ENCODE measurements at places on chromosomes 6 and 20.

DNA sequence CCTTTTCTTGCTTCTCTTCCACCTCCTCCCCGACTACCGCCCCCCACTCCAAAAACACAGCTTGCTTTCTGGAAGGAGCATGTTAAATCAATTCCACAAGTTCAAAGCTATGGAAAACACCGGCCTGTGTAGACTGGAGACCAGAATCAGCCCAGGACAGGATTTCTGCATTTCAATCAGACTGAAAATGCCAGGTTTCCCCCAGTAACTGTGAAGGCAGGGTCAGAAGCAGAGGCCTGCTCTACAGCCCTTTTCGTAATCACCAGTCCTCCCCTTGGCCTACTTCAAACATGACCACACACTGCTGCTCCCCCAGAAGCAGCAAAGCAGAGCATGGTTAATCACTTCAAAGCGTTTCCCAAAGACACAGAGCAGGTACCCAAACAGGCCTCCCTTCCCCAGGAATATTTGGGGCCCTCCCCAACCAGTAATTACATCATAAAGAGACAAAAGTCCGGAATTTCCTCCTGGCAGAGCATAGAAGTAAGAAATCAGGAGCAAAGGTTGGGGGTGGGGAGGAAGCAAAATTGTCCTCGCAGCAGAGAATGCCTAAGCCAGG is 38.4 kb downstream of the ZMYND8 start:
- DNase-seq, result peak; percentile 78

DNA sequence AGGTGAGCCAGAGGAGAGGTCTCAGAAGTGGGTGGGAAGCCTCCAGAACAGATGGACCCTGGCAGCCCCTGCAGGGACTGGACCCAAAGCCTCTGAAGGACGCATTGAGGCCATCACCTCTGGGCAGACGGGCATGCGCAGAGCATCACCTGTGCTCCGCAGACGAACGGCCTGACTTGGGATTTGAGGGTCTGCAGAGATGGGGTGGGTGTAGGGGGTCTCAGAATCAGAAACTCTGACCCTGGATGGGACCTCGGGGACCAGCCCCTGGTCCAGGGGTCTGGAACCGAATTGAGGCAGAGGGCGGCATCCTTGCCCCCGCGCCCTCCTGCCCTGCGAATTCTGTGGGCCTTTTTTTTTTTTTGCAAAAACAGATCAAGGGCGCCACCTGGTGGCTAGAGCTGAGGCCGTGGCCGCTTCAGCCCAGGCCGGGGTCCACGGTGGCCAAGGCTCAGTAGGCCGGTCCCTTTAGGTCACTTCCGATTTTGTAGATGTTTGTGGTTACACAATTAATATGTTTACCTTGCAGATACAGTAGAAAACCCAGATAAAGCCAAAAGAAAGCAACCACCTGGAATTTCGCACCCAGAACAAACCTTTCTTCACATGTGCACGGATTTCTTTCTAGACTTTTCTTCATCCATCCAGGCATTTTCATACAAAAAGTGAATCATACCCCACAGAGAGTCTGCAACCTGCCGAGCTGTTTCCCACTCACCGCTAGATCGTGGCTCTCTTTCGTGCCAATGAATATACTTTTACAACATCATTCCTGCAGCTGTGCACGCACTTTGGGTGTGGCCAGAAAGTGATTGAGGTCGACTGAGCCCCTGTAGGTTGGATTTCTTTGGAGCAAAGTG is 25.9 kb downstream of the ZBP1 start:
- DNase-seq, result no peak

DNA sequence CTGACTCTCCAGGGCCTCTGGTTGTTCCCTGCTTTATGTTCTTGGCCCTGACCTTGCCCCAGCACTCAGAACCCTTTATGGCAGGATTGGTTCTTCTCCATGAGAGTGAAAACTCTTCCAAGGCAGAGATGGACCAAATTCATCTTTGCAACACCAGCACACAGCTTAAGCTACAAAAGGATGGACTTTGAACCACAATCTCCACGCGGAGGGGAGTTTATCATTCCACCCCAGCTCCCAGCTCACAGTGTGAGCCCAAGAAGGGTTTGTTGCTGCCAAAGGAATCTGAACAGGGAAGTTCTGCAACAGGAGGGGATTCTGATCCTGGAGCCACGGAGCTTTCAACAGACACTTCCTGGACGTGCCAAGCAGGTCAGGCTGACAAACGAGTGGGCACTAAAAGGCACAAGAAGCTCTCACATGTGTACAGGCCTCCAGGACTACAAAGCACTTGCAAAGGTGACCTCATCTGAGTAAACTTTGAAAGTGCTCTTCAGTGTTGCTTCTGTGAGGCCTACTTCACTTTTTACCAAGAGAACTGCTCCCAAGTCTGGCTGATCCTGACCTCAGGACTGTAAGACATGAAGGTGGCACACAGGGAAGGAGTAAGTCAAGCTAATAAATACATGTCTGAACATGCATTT is 8.9 kb downstream of the FITM2 start:
- DNase-seq, result no peak

- DNase-seq, result peak; percentile 80
Observed at GRCh38 chr6:110378552-110378951, 20.4 kb upstream of the METTL24 start.

- DNase-seq, result peak; percentile 50
Observed at GRCh38 chr6:11685481-11686093, 93.0 kb downstream of the ADTRP start.

DNA sequence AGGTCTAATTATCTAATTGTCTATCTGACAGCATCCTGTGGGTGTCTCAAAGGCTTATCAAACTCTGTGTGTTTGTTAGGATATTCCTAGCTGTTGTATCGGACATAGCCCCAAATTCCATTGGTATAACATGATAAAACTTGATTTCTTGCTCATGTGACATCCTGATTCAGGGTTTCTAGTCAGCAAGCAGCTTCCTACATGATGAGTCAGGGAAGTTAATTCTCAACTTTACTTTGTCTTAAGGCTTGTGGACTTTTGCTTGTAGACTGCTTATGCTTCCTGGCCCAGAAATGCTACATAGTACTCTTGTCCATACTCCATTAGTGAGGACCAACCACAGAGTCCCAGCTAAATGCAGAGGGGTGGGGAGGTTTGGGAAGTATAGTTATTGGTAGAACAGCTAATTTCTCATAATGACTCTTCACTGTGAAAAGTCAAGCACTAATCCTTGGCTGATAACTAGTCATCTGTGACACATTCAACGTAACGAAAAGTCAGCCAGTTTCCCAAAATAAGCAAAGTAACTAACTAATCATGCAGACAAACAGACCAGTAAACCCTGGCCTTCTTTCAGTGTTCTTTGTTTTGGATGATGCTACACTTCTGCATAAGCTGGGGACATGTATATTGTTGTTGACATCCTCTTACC is 25.8 kb downstream of the NKAIN2 start:
- peak; percentile 30 for DNase-seq

- DNase-seq, result no peak
Observed at GRCh38 chr6:11042750-11043377, 1.2 kb downstream of the ELOVL2 start.

GRCh38 chr6:116385921-116386320 is 15.2 kb downstream of the DSE start:
- DNase-seq, result no peak

- no peak for DNase-seq
Observed at GRCh38 chr6:5813625-5814027, 193.1 kb downstream of the NRN1 start.

DNA sequence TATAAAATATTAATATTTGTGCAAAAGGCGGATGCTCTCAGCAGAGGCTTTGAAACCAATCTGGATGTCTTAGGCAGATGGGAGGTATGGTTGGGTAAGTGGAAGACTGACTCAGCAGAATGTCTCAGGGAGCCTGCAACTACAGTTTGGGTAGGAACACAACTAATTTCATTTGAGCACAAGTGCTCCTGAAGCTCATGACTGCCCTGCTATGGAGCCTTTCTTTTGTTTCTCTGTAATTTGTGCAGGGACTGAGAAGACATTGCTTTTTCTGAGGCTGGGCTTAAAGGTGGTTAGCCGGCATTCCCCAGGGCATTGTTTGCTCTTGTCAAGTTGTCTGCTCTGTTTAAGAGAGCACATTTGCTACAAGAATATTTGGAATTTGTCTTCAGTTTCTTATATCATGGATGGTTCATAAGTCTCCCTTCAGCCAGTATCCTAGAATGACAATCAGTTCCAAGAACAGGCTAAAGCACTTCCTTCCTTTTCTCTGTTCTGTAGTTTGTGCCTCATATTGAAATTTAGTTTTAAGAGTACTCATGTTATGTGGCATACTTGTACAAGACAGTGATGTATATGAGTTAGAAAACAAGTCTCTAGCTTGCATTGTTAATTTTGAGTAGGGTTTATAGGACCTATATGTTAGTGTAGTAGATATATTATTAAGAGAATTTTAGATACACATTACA is 208.3 kb downstream of the ZFAND3 start:
- no peak for DNase-seq

DNA sequence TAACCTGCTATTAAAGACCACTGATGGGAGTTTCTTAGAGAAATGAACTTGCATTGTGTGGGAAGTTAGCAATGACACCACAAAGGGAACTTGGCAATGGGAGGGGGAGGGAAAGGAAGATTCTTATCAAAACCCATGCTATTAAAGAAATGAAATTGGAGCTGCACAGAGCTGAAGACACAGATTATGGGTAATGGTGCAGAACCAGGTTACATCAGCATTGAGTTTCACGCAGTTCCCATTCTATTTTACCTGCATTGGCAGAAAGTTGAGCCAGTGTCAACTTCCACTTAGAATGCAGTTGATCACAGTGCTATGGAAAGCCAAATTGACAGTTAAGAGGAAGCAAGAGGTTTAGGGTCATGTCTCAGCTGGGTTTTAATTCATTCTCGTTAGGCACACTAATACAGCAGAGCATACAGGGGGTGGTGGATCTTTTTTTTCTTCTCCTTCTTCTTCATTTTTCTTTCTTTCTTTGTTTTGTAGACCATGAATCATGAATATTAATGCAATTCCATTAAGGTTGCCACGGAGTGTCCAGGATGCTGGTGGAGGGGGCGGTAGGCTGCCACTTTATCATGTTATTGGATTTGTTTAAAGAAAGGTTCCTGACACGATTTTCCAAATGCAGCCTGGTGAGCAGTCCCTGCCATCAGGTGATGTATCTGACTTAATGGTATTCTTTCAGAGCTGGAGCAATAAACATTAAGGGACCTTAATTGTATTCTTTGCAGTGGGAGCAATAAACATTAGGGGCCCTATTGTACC is 1092.0 kb upstream of the MAP3K7 start:
- no peak for DNase-seq

GRCh38 chr20:3248167-3248992 is 9.4 kb upstream of the SLC4A11 start:
- peak; percentile 24 for DNase-seq

GRCh38 chr6:116283191-116283590 is 3.5 kb upstream of the TSPYL1 start:
- DNase-seq, result no peak

DNA sequence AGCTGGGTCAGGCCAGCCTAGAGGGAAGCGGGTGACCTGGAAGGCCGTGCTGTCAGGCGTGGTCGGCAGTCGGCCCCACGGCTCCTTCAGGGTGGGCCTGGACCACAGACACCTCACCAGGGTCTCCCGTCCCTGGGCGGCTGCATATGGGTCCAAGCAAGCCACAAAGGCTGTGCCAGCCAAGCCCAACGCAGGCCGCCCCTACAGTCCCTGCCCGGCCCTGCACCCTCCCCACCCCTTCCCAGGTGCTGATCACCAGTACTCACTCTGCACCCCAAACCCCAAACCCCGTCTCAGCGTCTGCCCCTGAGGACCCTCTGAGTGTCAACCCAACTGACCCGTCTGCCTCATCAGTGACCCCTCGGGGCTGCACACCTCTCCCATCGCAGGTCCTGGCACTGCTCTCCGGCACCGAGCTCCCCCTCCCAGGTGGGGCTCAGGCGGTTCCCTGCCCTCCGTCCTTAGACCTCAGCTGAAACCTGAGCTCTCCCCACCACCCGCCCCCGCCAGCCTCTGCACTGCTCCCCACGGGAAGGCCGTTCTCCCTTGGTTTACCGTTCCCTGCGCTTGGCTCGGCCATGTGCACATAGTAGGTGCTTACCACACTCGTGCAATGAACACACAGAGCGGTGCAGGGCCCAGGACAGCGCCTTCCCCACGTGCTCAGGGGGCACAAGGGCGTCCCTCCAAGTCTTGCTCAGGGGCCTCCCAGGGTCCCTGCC is 1.5 kb upstream of the PPDPF start:
- DNase-seq, result no peak

- no peak for DNase-seq
Observed at GRCh38 chr20:62281161-62281933, 21.4 kb upstream of the ADRM1 start.

DNA sequence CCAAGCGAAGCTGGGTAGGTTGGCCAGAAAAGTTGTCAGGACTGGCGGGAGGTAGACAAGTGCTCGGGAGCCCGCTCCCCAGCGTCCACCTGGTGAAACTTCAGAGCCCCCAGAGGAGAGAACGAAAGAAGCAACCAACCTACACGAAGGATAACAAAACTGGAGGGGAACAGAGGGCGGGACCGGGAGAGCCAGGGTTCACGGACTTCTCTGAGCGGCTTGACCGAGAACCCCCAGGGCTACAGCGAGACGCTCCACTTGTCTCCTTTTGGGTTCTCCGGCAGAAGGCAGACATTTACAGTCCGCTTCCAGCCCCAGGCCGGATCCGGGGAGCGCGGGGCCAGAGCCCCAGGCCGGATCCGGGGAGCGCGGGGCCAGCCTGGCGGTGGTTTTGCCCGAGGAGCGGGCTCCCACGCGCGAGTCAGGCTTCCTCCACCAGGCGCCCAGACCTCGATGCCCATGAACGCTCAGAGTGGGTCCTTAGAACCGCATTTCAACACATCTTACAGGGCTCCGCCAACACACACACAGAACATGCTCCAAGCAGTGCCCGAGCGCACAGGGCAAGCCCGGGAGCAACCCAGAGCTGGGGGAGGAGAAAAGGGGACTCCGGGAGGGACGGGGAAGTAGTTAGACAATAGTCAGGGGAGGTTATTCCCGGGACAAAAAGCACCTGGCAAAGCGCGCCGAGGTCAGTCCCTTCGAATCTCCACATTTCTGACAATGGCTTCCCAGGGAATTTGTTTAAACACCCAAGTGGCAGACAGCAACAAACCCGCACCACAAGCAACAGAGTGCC is 1.1 kb downstream of the PTPRK start:
- DNase-seq, result peak; percentile 66

GRCh38 chr6:140828856-140829255 is 1303.9 kb upstream of the GJE1 start:
- no peak for DNase-seq

GRCh38 chr6:129890164-129890563 is 29.0 kb upstream of the TMEM244 start:
- DNase-seq, result no peak

DNA sequence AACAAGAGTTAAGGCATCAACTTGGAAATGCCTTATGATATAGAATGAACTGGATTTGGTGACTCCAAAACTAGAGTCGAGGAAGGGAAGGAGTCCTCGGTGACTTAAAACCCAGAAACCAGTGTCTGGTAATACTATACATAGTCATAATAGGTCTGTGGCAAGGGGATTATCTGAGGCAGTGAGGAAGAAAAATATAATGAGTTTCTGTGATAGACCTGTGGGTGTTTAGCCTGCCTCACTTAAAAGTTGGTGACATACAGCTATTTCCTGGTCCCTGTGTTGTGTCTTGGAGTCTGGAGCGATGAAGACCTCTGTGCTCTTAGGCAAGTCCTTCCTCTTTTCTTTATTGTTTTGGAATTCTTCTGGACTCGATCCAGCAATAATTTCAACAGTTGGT is 5.1 kb upstream of the MYO6 start:
- DNase-seq, result no peak
